CD4-positive, alpha-beta T cell treated with Interleukin-1 beta for 1 hour (primary cell): ENCODE measurements at places on chromosomes 5 and 9.

- no peak for DNase-seq
Measured at GRCh38 chr9:13707612-13708576, 428.4 kb upstream of the MPDZ start.

GRCh38 chr9:70630971-70631370 is 216.5 kb upstream of the KLF9 start:
- no peak for DNase-seq

- DNase-seq: no peak
Measured at GRCh38 chr9:104088416-104088815, 5.7 kb upstream of the SMC2 start.

DNA sequence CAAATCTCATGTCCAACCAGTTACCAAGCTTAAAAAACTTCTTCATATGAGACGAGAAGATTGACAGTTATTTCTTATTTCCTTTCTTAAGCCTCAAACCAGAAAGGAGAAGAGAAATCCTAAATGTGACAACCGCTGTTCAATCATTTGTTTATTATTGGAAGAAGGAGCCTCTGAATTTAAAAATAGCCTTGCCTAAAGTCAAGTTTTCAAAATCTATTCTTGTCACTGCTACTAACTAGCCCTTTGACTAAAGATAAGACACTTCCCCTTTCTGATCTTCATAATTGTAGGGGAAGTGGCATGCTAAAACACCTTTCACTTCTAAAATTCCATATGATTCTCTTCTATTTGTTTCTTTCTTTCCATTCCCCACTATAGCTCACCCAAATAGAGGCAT is 106.2 kb upstream of the EMB start:
- no peak for DNase-seq

GRCh38 chr5:84411832-84412605 is 27.3 kb upstream of the EDIL3 start:
- no peak for DNase-seq

- no peak for DNase-seq
Measured at GRCh38 chr5:15495026-15495425, 5.0 kb upstream of the FBXL7 start.

- no peak for DNase-seq
Measured at GRCh38 chr5:34500236-34500847, 155.8 kb upstream of the RAI14 start.

- no peak for DNase-seq
Measured at GRCh38 chr9:135344915-135345500, 134.6 kb upstream of the PPP1R26 start.

DNA sequence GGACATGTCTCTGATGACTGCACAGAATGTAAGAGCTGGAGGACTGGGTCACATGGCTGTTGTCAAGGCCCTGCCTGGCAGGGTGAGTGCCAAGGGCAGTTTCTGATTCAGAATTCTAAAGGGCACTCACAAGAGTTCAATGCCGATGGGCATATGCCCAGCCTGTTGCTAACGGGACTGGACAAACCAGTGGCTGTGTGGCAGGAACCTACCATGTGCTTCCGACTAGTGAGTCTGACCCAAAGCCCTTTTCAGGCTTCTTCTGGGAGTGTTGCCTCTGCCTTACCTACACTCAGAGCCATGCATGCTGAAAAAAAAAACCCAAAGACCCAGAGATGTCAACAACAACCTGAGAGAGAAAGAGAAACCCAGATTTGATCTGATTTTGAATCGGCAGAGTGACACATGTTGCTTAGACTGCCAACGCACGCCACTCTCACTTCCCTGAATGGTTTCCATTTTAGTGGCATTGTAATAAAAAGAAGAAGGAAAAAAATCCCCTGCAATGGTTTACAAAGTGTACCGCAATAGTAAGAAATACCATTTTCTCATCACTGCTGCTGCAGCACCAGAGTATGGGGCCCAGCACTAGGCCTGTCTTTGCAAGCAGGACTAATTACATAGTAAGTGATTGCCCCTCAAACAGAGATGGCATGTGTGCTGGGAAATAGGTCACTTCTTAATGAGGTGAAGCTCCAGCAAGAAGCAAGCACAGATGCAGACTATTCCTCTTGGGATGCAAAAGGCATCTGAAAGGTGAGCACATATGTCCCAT is 194.3 kb downstream of the PALM2AKAP2 start:
- peak; percentile 28 for DNase-seq

DNA sequence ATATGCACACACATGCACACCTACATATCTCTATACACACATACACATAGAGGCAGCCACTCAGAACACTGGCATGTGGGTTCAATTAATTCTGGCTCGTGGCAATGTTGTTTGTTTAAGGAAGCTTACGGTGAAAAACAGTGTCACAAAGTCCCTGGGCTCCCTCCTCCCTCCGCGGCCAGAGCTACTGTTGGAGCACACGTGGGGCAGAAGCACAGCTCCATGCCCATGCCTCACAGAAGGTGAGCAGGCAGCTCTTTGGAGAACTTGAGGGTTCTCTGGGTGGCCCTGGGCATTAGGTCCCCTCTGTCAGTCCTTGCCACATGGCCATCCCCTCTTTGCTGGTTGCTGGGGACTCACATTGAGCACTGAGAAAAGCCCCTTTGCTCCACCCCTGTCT is 107.5 kb downstream of the GADD45G start:
- no peak for DNase-seq

GRCh38 chr9:35844628-35845270 is 15.7 kb downstream of the TMEM8B start:
- DNase-seq: peak; percentile 65

- no peak for DNase-seq
Measured at GRCh38 chr9:13143281-13143680, 136.2 kb downstream of the MPDZ start.

DNA sequence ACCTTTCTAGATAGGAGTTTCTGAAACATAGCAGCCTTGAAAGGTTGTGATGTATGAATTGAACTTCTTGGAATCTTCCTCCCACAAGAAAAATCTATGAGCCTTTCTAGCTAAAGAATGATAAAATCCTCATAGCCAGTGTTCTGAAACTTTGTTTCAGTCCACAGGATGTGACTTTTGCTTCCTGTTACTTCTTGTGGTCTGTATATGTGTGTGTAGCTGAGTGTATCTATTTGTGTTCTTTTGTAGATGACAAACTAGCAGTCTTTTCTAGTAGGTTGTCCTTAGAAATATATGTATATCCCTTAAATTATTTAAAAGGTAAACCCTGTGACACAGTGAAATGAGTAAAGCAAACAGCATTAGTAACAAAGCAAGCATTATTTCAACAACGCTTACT is 188.8 kb downstream of the MRPS30 start:
- DNase-seq: no peak

- no peak for DNase-seq
Measured at GRCh38 chr5:78518365-78519197, 130.0 kb downstream of the LHFPL2 start.

DNA sequence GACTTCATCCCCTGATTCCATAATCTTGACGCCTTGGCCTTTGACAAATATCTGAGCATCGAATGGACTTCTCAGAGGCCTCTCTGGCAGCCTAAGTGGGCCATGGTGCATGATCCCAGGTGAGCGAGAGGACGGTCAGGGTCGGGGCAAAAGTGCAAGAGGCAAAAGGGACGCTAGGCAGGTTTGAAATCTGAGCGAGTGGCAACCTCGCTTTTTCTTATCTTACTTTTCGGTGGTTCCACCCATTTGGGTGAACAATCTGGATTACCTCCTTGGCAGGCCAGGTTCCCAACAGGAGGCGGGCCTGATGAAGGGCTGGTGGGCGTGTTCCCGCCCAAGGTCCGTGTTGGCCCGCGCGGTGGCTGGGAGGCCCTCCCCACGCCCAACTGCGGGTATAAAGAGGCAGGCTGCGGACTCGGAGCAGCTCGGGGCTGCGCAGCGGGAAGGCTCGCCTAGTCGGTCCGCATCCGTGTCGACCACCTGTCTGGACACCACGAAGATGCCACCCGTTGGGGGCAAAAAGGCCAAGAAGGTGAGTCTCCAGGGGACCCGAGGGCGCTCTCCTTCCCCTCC is at the start of gene BHMT:
TSS of gene BHMT (plus strand) at position 423 of the 573 bp plus-strand sequence. CDS start at position 500, 77 bp downstream.
- DNase-seq: no peak

GRCh38 chr9:109381011-109381729 is 60.3 kb upstream of the EPB41L4B start:
- no peak for DNase-seq

DNA sequence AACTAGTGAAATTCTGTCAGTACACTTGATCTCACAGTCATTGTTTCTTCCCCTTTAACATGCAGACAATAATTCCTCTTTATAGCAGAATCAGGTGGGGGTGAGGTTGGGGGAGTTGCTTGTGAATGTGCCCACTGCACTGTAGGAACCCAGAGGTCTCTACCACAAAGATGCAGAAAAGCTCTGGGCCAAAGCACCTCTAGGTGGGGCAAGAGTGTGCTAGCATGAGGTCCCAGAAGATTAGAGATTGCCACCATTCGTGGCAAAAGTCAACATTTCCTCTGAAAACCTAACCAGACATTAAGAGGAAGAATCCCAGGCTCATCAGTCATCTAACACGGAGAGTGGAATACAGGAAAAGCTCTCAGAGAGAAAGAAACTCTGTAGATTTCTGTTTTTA is 74.5 kb downstream of the PTCD2 start:
- no peak for DNase-seq

DNA sequence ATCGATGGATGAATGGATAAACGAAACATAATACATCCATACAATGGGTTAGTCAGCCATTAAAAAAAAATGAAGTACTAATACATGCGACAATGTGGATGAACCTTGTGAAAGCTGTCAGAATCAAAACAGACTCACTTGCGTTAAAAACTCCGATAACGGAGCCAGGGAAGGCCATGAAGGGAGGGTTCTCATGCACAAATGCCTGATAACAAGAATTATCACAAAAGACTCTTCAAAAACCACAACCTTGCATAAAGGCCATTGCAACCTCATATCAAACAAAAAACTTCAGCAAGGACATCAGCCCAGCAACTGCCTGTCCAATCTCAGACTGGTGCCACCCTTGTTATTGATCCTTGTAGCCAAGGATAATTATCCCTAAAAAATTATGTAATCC is 13.7 kb downstream of the ERMP1 start:
- DNase-seq: no peak

DNA sequence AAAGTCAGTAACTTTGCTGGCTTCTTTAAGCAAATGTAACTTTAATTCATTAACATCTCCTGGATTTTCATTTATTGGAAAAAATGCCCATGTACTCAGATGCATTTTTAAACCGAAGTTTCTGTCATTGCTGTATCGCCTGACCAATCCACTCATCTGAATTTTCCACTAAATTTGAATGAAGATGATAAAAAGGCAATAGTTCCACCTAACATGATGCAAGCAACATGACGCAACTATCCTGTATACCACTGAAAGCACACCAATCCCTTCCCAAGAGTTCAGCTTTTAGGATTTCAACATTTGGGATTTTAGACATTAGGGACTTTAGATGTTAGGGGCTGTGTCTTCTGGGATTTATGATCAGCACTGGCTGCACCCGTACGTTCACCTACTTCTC is 215.6 kb downstream of the KIF4B start:
- no peak for DNase-seq

DNA sequence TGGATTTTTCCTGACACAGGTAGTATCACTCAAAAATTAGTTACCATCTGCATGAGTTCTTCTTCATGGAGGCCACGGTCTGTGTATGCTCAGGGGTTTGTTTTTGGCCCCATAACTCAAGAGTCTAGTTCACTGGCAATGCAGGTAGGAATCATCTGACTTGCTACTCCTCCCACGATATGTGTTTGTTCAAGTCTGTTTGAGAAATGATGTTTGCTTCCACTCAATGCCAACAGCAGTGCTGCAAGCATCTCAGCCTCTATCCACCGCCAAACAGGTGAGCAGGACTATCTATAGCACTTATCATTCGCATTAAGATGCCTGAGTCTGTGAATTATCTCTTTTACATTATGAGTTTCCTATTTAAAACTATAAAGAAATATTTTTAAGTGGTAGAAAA is 264.8 kb upstream of the PTGER4 start:
- DNase-seq: no peak

DNA sequence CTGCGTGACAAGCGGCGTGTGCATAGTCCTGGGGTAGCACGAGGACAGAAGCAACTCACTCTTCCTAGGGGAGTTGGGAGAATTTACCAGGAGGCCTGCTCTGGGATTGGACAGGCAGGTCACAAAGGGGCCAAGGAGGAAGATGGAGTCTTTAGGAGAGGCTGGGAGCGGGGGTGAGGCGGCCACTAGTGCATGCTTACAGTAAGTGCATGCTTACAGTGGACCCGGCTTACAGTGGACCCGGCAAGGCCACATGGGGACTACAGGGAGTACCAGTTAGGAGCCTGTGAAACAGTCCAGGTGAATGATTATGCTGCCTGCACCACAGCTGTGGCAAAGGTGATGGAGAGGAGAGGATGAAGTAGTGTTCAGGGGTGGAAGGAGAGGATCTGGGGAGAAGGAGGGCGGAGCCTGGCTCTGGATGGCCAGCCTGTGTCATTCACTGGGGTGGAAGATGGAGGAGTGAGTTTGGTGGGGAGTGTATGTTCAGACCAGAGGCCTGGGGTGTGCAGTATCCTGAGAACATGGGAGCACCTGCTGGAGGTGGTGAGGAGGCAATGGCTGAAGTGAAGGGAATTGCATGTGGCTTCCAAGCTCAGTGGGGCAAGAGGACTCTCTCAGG is 78.7 kb downstream of the CRB2 start:
- DNase-seq: no peak

DNA sequence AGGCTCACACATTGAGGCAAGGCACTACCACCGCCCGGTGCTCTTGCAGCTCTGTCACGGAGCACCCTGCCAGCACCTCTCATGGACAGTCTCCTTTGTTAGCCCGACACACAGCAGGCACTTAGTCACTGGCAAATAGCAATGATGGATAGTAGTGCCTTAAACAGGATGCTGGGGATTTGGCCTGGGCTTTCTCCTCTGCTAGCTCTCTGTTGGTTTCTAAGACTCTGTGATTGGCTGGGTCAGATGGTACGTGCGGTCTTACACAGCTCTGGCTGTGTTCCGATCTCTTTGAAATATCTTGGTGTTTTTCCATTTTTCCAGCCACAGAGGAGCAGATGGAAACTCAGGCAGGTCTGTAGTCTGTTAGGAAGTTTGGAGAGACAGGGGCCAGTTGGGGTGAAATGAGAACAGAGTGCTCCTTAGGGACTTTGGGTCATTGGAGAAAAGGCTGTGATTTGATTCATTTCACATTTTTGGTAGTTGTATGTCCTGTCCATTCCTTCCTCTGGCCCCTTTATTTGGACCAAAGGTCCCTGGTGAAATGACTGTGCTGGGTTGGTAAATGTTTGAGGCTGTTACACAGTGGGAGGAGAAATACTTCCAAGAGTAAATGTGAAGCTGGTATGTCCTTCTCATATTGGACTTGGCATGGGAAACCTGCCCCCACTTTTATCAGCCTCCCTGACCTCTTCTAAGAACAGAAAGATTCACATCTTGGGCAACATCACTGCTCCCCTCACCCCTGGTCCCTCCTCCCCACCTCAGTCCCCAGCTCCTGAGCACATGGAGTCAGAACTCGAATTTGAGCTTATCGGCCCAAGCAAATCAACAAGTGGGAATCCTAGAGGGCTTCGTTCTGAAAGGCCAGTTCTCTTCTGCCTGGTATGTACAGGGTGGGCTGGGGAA is 3.4 kb downstream of the SMIM3 start:
- DNase-seq: no peak

- DNase-seq: no peak
Measured at GRCh38 chr5:178590924-178591423, 781 bp upstream of the COL23A1 start.
